SK-N-SH treated with all-trans-retinoic acid at 6 μM for 48 hours (cell line): ENCODE measurements at places on chromosomes 2 and 18.
A peak's percentile ranks its signal among the peaks of the same experiment; 100 is the strongest.

- no peak for ATAC-seq
Measured at GRCh38 chr18:47969816-47970215, 39.4 kb upstream of the SMAD2 start.

- ATAC-seq: no peak
Measured at GRCh38 chr18:57122936-57123510, 23.9 kb upstream of the BOD1L2 start.

DNA sequence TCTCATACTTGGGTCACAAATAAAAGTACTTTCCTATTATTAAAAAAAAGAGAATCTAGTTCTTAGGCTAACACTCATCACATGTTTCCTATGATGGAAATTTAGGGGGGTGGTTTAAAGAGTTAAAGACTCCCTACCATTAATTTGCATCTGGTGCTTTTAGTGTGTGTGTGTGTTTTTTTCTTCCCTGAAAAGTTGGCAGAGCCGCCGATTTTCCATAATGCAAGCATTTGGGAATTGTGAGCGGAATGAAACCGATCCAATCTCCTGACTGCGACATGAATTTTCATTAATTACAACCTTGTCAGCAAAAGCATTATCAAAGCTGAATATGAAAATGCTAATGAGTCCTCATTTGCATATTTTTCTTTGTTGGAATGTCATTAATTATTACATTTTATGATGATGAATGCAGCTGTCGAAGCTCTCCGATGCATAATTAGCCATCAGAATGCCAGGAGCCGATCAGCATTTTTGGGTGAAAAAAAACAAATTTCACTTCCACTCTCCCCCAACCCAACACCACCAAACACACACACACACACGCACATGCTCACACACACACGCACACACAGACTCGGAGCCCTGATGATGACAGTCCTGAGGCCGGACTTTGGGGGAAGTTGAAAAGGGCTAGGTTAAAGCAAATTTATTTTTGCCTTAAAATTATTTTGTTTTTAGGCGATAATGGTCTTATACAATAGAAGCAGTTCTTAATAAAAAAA, 165.4 kb downstream of the TCF4 start:
- ATAC-seq: peak; percentile 68

GRCh38 chr2:46351098-46351749, 54.0 kb downstream of the EPAS1 start:
- ATAC-seq: no peak

GRCh38 chr18:46510386-46510785, 146.6 kb downstream of the LOXHD1 start:
- no peak for ATAC-seq

DNA sequence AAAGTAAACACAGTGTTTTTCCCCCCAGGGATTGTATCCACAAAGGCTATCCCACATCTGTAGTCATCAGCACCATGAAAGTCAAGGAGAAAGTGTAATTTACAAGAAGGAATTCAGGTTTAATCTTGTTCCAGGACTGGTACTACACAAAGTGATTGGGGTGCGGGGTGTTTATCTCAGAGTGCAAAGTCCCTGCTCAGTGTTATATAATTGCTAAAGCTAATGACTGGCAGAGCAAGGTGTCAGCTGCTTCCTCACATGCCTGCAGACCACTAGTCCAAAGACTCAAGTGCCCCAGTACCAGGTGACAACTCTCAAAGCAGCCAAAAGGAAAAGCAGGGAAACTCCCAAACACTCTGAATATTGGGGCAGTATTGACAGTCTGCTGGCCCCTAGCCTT, 40.4 kb upstream of the PDCL3 start:
- no peak for ATAC-seq

DNA sequence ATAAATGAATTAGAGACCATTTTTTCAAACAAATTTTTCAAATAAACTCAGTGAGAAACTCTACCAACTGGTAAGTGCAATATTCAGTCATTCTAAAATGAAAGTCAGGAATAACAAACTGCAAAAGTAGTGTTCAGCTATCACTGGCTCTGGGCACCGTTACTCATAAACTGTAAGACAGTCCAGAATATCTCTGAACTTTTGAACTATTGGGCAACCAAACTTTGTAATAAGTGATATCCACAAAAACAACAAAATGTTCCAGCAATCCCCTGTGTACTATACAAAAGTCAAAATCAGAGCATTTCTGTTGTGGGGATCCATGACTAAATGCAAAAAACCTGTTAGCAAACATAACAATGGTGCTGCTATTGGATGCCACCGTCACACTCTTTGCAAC, 56.3 kb downstream of the SLC25A12 start:
- ATAC-seq: no peak

- ATAC-seq: no peak
Measured at GRCh38 chr2:221581986-221582385, 9.9 kb upstream of the EPHA4 start.

- no peak; the same call in 2 of the 3 replicates for ATAC-seq
Measured at GRCh38 chr2:225013425-225014365, 28.6 kb downstream of the DOCK10 start.

DNA sequence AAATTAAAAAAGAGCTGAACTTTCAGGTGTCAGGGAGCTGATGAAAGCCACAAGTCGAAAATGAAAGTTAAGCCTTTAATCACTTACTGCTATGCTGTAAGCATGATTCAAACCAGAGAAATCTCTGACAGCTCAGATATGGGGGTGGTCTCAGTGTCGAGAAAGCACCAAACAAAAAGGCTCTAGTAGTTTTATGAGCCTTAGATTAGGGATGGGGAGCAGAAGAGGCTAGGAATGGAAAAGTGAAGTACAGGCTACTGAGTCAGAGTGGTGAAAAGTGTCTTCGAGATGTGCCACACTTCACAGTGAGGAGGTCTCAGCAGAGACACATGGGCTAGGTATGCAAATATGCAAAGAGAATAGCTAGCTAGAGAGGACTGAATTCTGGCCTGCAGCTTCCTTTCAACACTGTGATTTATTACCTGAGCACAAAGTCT, 482.2 kb downstream of the SPAG16 start:
- ATAC-seq: no peak

GRCh38 chr18:76377359-76377756, 117.7 kb downstream of the ZNF516 start:
- ATAC-seq: no peak

GRCh38 chr2:215921895-215922294, 91.5 kb downstream of the MREG start:
- ATAC-seq: peak; percentile 39

- ATAC-seq: no peak
Measured at GRCh38 chr2:144511226-144511810, 8.6 kb downstream of the ZEB2 start.

DNA sequence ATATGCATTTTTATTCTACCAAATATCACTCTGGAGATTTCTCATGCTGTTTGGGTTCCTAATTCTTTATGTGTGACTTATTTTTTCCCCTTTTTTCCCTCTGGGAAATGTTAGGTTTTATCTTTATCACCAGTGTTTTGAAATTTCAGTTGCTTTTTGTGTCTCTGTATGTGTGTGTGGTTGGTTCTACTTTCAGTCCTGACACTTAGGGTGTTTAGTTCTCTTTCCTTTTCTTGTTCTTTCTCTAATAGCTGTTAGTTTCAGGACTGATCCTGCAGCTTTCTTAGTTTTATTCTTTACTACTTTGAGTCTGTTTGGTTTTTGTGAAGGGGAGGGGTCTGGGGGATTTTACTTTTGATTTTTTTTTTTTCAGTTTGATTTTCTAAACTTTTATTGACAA, 23.1 kb downstream of the PPM1B start:
- ATAC-seq: no peak

DNA sequence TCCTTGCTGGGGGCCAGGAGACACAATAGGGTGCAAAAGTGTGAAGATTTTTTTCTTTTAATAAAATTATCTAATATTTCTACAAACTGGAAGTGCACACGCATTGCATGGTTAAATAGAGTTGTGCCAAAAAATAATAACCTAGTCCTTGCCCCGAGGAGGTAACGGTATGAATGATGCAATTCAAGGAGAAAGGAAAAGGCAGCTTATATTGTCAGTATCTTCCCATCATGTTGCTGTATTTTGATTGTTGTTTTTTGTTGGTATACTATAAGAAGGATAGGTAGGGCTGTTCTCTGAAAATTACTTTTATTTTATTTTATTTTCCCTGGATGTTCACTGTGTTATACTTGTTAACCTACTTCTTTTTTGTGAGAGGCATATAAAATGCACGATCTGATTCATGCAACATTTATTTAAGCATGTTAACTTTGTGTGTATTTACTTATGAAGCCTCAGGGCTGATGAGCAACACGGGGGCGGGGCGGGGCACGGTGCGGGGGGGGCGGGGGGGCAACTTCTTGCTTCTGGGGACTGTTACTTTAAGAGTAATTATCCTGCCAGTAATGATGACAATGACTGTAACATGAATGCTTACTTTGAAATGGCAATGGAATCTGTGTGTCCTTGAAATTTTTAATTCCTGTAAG, 118.6 kb downstream of the AQP4 start:
- no peak for ATAC-seq

DNA sequence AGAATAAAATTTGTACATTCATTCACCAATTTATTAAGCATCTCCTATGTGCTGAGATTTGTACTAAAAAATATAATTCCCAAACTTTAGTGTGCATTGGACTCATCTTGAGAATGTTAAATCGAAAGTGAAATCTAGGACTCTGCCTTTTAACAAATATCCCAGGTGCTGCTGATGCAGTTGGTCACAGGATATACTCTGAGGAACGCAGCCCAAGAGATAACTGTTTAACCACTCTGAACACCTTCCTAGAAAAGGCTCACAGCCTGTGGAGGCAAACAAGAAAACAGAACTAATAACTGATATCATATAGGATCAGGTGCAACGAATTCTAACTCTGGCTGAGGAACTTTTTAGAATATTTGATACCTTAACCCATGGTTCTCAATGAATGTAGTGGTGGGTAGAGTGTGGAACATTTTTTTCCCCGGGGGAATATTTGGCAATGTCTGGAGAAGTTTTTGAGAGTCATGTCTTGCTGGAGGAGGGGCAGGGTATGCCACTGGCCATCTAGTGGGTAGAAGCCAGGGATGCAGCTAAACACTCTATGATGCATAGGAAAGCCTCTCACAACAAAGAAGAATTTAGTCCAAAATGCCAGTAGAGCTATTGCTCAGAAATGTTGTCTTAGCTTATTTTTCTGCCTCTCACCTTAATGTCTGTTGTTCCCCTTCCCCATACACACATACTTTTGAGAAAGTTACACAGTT, 96.5 kb downstream of the EHBP1 start:
- peak; percentile 80 for ATAC-seq

- ATAC-seq: no peak
Measured at GRCh38 chr2:134819334-134819733, 19.1 kb upstream of the ACMSD start.

- ATAC-seq: peak; percentile 9; the same call in 2 of the 3 replicates
Measured at GRCh38 chr2:229445501-229446211, 174.6 kb upstream of the PID1 start.

DNA sequence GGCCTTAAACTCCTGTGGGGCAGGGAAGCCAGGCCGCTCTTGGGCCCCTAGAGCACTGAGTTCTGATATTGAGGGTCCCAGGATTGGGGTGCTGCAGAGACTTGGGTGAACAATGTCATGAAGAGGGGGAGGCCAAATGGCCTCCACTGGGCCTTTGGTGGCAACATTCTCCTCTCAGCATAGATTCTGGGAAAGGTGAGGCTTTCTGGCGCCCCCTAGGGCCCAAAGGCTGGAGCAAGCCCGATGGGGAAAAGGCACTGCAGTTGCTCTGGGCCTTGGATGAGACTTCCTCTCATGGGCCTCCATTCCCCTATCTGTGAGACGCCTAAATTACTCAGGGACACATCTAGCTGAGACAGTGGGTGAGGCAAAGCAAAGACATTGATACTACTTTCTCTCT, 84.8 kb downstream of the ACAA2 start:
- ATAC-seq: peak; percentile 19

GRCh38 chr18:46672062-46672970, 15.3 kb upstream of the LOXHD1 start:
- ATAC-seq: no peak

DNA sequence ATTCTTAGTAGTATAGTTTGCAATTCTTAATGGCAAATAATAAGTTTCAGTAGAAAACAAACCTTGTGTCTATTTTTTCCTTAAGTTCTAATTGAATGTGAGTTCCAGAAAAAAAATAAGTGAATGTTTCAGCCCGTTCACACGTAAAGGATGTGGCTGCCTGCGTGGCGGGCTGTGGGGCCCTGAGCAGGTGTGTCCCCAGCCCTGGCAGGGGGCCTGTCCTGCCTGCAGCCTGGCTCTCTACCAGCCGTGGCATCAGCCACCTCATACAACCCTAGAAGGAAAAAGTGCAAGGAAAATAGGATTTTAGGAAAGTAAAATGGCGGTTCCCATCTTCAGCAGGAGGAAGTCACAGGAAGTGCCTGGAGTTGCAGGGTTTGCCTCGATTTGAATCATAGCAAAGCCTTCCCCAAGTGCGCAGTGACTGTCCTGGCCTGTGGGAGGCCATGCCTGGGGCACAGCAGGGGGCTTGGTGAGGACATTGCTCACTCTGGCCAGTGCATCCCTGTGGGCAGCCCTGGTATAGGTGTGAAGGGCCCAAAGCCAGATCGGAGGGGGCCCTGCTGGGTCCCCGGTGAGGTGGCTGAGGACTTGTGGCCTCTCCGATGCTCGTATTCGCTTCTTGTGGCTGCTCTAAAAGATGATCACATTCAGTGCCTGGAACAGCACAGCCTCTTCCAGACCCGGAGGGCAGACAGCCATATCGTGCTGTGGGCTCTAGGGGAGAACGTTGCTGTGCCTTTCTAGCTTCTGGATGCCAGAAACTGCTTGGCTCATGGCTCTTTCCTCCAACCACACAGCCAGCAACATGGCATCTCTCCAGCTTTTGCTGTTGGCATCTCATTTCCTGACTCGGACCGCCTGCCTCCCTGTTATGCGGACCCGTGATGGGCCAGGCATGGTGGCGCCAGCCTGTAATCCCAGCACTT, 12.6 kb downstream of the DTYMK start:
- peak; percentile 31; the same call in 2 of the 3 replicates for ATAC-seq

- peak; percentile 89 for ATAC-seq
Measured at GRCh38 chr2:37561615-37562569, 109.5 kb downstream of the CDC42EP3 start.

DNA sequence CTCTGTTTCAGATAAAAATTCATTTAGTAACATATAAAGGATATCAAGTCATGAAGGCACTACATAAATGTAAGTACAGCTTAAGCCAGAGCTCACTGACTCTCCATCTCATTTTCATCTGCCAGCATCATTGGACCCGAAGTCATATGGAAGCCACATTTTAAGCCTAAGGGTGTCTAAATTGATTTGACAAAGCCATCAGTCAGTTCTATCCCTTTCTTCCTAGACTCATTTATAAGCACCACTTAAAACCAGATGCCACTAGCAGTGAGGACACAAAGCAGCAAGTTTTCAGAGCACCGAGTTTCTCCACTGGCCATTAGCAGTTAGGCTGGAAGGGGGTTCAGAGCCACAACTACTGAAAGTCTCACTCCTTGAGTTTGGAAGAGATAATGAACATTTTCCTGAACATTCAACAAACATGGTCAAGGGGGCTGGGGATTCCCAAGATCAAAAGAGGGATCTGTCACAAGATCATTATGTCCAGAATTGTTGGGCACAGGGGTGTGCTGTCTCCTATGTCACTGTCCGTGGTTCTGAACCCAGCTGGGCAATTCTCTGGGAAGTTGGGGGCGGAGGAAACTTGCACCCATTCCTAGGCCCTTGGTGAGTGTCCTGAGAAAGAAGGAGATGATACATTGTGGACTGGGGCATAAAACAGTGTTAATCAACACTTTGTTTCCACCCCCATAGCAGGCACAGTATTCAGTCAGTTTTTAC, 158.5 kb upstream of the LMAN1 start:
- peak; percentile 44; the same call in 2 of the 3 replicates for ATAC-seq

- ATAC-seq: no peak
Measured at GRCh38 chr2:108553209-108553919, 19.1 kb downstream of the LIMS1 start.

- no peak for ATAC-seq
Measured at GRCh38 chr2:147223119-147223518, 621.7 kb upstream of the ACVR2A start.
